Hematopoietic multipotent progenitor cell (in vitro differentiated cells): ENCODE measurements at places on chromosomes 1 and 21.

GRCh38 chr1:163414778-163415177 lies 93.0 kb downstream of the NUF2 start:
- DNase-seq, result no peak

DNA sequence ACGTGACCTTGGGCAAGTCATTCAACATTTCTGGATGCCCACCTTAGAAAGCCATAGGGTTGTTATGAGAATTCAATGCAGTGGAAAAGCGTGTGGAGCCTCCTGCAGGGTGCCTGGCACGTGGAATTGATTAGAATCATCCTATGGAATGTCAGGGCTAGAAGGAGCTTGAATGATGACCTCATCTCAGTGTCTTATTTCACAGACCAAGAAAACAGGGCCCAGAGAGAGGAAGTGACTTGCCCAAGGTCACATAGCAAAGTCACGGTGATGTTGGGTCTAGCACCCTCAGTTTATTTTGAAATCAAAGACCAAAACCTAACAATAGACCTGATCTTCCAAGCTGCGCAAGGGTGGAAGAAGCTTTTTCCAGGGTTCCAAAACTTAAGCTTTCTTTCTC lies 6.0 kb downstream of the TRABD2B start:
- DNase-seq, result no peak

GRCh38 chr1:243796016-243796415 lies 54.0 kb downstream of the AKT3 start:
- no peak for DNase-seq

GRCh38 chr1:217333939-217334338 lies 297.0 kb downstream of the GPATCH2 start:
- DNase-seq, result no peak

DNA sequence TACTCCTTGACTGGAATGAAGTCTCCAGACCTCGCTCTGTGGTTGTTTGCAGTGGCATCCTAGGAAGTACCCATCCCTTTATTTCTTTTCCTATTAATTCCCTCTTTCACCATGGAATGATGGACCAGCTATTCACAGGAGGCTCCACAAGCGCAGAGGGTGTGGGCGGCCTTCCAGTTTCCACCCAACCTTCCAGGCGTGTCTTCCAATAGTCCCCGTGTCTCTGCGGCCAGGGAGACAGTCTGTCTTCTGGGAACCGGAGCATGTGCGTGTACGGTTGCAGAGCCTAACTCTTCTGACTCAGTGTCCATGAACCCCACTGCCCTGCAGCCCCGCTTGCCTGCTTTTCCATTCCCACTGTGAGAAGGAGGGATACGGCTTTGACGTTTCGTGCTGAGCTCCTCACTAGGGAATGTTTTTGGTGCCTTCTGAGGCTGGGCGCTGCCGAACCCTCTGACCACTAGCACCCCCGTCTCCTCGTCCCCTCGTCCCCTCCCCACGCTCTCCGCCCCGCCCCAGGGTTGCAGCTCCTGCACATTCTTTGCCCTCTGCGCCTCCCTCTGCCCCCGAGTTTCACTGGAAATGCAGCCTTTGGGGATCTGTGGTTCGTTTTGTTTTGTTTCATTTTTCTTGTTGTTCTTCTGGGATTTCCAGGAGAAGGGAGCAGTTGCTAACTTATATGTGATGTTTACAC lies 26.3 kb upstream of the FAM3B start:
- DNase-seq, result no peak

DNA sequence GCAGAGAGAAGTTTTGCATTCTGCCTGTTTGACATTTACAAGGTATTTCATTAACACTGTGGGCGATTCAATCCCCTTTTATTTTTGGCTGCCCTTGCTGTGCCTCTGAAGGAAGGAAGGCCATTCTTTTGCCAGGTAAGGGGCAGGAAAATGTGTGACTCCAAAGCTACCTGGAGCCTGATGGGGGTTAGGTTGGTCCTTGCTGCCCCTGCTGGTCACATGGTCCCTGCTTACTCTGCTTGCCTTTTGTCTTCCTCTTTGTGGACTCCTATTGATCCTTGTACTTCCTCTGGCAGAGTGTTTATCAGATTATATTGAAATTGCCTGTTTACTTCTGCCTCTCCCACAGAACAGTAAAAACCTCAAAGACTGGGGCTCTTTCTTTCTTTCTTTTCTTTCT lies 65.7 kb downstream of the ST6GALNAC3 start:
- no peak for DNase-seq

- DNase-seq, result no peak
Measured at GRCh38 chr1:27526569-27527222, 36.7 kb upstream of the WASF2 start.

DNA sequence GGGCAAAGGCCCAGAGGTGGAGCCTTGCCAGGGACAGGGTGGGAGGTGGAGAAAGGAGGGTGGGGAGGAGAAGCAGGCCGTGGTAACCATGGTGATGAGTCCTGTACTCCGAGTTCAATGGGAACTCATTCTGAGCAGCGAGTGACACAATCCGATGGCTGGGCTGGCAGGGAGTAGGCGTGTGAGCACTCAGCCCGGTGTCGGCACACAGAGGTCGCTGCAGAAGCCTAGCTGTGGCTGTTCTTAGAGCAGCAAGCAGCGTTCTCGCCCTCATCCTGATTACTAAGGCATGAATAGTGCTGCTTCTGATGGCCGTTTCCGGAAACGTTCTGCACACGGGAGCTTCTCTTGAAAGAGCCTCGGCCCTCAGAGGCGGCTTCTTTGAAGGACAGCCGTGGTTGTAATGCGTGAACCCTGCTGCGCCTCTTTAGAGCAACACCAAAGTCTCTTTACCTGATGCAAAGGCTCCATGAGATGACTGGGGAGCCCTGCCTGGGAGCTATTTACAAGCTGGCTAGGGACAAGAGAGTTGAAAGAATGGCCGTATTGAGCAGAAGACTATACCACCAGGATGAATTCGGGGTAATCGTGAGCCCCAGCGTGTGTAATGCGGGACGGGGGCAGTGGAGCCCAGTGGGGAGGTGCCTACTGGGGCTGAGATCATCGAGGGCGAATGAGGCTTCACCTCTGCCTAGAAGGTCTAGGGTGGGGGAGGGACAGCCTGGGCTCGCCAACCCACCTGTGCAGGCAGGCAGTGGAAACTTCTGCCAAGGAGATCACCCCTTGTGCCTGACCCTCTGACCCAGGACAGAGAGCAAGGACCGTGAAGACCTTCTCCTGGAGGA lies 72.8 kb upstream of the PAX7 start:
- no peak for DNase-seq

- DNase-seq, result no peak
Measured at GRCh38 chr21:36478207-36478701, 1.7 kb downstream of the CLDN14 start.

GRCh38 chr1:36645867-36646266 lies 163.2 kb upstream of the CSF3R start:
- DNase-seq, result no peak

- no peak for DNase-seq
Measured at GRCh38 chr1:210455840-210456603, 127.3 kb downstream of the HHAT start.

DNA sequence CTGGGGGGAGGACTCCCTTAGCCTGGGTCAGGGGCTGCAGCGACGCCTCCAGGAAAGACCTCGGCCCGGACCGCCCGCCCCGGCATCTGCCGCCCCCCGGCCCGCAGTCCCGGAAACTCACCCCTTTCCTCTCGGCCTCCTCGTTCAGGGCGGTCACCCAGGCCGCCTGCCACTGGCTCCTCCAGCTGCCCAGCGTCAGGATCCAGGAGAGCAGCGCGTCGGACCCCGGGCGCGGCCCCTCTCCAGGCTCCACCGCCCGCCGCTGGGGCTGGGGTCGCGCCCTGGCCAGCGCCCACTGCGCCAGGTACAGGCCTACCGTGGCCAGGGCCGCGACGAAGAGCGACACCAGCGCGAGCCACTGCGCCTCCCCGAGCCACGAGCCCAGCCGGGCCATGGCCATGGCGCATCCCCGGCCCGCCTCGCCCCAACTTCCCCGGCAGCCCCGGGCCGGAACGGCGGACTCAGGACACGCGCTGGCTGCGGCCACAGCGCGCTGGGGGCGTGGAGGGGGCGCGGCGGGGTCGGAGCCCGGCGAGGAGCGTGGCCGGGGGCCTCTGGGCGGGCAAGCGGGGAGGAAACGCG lies 478 bp downstream of the C2CD2 start:
- no peak for DNase-seq

DNA sequence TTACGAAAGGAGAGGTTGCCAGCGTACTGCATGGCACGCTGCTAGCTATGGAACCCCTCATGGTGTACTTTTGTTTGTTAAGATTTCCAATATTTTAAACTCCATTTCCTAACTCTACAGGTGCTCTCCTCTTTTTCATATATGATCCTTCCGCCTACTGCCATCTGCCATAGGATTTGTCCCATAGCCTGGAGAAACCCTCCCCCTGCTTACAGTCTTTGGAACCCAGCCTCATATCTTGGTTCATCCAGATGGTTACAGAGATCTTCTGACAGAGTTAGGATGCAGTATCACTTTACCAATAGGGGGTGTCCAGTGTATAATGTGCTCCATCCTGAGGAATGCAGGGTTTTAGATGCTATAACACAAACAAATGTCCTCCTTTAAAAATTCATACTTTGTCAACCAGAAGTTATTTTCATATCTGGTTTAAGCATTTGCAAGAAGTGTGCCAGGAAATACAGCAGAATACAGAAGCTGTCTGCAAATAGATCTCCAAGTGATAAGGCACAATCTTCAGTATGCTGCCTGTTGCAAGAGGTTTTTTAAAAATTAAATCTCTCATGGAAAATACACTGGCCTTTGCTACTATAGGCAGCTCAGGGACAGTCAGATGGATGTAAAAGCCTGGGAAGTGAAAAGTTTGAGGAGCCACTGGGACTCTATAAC lies 377.8 kb downstream of the KCNH1 start:
- no peak for DNase-seq

DNA sequence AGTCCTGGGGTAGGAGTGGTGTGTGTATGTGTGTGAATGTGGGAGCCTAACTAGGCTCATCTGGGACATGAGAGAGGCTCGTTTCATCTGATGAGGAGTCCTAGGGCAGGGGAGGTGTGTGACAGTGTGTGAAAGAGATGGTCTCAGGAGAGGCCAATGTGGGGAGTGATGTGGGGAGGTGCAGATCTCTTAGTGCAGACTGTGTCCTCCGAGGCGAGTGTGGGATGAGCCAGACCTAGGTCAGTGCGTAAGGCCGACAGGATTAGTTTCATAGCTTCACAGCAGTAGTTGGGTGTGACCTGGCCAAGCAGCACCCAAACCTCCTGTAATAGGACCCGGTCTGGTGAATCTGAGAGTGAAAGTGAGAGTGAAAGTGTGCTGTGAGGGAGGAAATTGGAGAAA lies 94.7 kb downstream of the LIPI start:
- no peak for DNase-seq

- no peak for DNase-seq
Measured at GRCh38 chr1:37629008-37629407, 5.7 kb downstream of the RSPO1 start.

- no peak for DNase-seq
Measured at GRCh38 chr1:117697220-117697781, 91.5 kb downstream of the TENT5C start.

- DNase-seq, result peak; percentile 29
Measured at GRCh38 chr1:179955287-179955680, 674 bp downstream of the CEP350 start.

- no peak for DNase-seq
Measured at GRCh38 chr1:30586671-30587070, 136.7 kb downstream of the MATN1 start.

- no peak for DNase-seq
Measured at GRCh38 chr1:119516680-119517079, 9.7 kb downstream of the HSD3B1 start.

DNA sequence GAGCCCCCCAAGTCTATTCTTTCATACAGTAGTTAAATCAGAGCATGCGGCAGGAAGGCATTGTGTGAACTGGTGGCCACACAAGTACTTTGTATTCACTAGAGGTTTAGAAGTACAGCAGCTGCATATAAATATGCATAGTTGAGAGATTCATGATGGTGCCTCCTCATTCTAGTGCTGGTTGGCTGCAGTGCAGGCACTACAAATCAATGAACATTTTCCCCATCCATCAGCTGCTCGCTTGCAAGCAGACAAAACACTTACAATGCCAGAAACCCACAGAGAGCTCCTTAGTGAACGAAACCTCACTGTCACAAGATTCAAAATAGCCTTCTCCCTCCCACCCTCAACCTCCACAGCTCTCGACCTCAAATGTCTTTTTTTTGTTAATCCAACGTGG lies 726.2 kb downstream of the USP25 start:
- DNase-seq, result no peak

DNA sequence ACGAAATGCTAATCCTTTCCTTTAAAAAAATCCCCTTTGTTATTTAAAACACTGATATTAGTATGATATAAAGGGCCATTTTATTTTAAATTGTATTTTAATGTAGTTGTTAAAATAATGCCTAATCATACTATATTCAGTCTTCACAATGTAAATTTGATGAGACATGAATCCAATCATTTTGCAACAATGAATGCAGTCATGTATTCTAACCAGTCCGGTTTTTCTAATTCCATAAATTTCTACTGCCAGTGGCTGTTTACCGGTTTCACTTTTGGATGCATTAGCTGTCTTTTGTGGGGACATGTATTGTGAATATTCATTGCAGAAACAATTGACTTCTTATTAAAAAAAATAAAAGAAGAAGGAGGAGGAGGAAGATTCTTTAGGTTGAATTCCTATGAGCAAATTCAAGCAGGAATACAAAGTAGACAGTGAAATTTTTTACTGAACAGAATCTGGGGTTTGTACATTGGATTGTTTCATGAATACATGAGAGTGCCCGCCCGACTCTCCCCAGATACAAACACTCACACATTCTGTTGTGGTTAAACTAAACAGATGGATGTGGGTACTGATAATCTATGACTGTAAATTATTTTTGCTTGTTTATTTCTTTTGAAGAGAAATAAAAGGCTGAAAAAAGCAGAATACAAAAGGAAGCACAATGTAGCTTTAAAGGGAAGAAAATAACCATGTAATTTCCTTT lies 624.8 kb upstream of the PTBP2 start:
- no peak for DNase-seq

DNA sequence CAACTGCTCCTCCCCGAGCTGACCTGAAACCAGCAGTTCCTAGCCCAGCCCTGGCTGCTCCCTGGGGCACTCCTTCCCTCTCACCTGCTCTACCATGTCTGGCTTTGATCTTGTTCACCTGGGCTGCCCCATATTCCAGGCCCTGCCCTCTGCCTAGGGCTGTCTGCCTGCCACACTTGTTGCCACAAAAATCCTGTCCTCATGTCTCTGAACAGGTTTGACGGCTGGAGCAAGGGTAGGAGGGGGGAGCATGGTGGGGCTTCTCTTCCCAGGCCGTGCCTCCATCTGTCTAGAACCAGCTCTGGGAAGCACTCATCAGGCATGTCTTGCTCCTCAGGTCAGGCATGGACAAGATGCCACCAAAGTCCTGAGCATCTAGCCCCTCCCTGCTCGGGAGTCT lies 44.3 kb upstream of the WNT2B start:
- no peak for DNase-seq
